ENCODE measurements at places on chromosomes 12 and 14. TPM values are rescaled to one million over a fixed set of nuclear protein-coding genes. Genes with fewer than 3 reads are reported as not detected.

Gene SLCO1A2
- not detected for polyA plus RNA-seq

GRCh38 chr12:63304887-63305316 is 153.9 kb upstream of the AVPR1A start:
- no peak for DNase-seq

Gene CIDEB
- 0.31 TPM for polyA plus RNA-seq

DNA sequence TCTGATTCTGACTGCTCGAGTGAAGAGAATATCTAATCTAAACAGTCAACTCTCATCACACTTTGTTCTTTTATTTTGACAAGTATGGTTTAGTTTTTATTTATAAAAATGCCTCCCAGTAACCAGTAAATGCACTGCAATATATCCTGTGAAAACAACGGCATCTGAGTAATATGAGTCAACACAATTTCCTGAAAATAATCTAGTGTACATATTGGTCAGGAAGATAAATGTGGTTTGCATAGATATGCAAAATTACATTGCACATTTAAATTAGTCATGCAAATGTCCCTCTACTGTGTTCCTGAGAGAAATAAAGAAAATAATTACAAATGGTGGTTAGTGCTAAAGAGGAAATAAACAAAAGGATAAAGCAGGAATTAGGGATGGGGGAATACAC is 1190.7 kb upstream of the SEL1L start:
- DNase-seq = no peak

DNA sequence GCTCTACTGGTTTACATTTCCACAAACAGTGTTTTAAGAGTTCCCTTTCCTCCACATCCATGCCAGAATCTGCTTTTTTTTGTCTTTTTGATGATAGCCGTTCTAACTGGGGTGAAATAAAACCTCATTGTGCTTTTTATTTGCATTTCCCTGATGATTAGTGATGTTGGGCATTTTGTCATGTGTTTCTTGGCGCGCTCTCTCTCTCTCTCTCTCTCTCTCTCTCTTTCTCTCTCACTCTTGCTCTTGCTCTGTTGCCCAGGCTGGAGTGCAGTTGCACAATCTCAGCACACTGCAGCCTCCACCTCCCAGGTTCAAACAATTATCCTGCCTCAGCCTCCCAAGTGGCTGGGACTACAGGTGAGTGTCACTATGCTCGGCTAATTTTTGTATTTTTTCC is 9.6 kb upstream of the MIS18BP1 start:
- no peak for DNase-seq

Measured in AG04450 (cell line).